CD4-positive, alpha-beta T cell treated with Interleukin-12 subunit alpha and Interleukin-12 subunit beta, for 1 hour (primary cell): ENCODE measurements at places on chromosomes 2 and 18.

GRCh38 chr2:226183033-226183432 lies 616.6 kb downstream of the IRS1 start:
- DNase-seq: no peak

GRCh38 chr2:148684507-148684906 lies 40.0 kb downstream of the EPC2 start:
- no peak for DNase-seq

DNA sequence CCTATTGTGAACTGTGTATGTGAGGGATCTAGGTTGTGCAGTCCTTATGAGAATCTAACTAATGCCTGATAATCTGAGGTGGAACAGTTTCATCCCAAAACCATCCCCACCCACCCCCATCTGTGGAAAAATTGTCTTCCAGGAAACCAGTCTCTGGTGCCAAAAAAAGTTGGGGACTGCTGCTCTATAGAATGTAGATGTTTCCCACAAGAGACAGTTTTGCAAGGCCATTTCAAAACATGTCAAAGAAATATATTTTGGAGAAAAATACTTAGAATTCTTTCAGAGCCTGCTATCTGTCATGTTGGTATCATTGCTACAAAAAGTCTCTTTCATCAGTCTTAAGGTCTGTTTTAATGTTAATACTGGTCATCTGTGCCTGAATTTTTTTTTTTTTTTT lies 4.1 kb upstream of the SLC39A10 start:
- DNase-seq: no peak

DNA sequence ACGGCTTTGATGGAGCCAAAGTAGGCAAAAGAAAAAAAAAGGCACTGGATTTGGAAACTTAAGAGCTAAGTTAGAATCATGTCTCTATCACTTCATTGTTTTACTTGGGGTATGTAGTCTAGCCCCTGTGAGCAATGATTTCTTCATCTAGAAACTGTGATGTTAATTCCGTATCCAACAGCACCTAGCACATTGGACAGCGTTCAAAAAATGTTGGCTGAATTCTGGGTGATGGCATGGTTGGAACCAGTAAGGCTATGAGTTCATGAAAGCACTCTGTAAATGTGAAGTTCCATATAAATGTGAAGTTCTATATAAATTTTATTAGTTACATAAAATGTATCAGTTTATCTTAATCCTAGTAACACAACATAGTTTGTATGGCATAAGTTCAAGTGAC lies 308.5 kb upstream of the HNMT start:
- no peak for DNase-seq

DNA sequence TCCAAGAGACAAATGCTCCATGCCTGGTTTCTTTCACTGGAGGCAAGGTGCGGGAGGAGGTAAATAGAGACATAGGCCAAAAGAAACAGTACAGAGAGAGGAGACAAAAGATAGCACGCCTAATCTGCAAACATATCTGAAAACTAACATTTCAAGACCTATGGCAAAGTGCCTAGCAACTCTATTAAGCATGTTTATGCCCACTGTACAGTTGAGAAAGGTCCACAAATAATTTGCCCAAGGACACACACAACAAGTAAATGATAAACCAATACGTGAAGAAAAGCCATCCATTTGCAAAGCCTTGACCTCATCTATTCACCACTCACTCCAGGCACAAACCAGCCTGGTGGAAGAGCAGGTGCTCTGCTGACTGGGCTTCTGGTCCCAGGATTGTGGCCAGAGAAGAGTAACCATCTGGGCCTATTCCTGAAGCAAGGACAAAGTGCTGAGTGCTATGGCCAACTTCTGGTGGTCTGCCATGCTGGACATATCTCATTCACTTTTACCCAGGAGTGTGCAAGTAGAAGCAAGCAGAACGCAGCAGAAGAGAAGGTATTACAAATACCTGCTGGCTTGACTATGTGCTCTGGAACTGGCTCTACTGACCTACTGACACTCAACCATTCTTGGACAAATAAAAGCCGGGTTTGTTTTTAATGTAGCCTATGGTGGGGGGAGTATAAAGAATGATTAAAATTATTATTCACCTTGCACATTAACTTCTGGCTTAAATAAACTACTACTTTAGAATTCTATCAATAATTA lies 25.3 kb downstream of the TMEM131 start:
- DNase-seq: no peak

DNA sequence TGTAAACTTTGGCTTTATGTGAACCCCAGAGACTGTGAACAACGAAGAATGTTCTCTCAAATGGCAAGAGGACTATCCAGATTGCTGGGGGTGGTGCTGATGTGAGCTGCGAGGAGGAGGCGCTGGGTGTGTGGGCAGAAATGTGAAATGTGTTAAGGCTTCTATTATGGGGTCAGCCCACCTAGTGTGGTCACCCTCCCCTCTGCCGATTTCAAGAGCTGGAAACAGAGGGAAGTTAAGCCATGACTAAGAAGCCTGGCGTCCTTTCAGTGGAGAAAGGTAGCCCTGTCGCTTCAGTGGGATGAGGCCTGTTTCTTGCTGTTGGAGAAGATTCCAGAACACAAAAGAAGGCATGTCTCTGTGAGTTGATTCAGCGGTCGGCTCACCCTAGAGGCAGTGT lies 89.0 kb upstream of the KCTD1 start:
- DNase-seq: no peak

DNA sequence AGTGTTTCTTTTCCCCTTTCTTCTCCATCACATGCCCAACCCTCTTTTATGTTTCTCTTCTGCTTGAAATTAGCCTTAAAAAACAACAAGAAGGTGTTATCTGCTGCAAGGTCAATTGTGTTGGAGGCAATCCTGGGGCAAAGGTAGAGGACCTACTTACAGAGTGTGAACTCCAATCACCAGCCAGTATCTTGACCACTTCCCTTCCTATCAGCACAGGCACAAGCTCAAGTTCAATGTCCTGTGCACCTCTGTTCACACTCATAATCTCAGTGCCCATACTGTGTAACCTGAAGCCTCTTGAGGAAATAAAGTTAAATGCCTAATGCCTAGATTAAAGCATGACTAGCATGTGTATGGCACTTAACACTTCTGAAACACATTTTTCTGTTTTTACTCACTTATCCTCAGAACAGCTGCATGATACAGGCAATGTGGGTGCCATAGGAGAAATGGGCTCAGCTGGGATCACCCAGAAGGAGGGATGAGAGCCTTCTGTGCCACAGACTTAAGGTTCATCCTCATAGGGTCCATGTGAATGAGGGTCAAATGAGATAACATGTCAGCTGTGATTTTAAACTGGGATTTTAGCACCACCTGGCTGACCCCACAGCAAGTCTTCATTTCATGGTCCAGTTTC lies 701.5 kb downstream of the BCL11A start:
- DNase-seq: no peak

- no peak for DNase-seq
Observed at GRCh38 chr18:49175071-49175470, 224.3 kb upstream of the SMAD7 start.

DNA sequence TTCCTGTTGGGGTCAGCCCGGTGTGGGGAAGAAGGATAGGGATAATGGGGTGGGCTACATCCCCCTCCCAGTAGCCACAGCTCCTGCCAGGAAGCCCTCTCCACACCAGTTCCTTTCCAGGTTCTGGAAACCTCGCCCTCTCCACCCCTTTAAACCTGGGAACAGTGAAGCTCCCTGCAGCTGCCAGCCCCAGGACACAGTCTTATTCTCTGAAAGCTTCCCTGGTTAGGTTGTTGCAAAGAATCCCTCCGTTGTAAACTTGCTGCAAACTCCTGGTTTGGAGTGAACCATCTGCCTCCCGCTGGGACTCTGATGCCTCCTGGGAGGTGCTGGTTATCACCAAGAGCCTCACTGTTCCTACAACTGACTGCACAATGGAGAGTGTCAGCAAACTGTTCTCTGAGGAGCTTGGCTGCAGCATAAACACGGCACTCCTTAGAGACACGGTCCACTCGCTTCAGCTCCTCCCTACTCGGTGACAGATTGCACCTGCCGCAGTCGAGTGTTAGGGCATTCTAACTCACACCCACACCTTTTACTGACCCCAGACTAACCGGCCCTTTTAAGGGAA lies 261.8 kb upstream of the RAB6C start:
- no peak for DNase-seq

DNA sequence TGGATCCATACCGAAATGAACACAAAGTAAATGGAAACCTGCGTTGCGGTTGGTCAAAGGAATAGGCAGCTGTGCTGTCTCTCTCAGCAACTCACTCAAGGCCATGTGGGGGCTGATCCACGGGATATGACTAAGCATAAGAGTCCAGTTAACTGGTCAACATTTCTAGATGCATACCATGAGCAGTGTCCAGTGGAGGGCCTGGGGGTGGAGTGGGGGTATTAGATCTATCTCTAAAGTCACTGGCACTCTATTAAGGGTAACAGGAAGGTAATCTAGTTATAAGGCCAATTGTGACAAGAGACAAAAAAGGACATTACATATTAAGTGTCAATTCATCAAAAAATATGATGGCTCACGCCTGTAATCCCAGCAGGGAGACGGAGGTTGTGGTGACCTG lies 136.8 kb downstream of the TTC32 start:
- no peak for DNase-seq

DNA sequence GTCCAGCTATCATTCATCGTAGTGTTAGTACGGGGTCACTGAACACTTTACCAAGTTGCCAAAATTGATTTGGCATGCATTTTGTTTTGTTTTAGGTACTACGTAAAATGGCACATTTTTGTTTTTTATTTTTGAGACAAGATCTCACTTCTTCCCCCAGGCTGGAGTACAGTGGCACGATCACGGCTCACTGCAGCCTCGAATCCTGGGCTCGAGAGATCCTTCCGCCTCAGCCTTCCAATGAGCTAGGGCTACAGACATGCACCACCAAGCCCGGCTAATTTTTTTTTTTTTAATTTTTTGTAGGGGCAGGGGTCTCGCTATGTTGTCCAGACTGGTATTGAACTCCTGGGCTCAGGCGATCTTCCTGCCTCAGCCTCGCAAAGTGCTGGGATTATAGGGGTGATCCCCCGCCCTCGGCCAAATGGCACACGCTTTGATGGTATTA lies 786 bp downstream of the TAF1B start:
- DNase-seq: peak; percentile 17
